ENCODE measurements at places on chromosomes 5 and 9.

- no peak for DNase-seq
Measured at GRCh38 chr5:125743939-125744338, 679.3 kb upstream of the GRAMD2B start.

GRCh38 chr9:36151316-36152210 lies 15.0 kb downstream of the GLIPR2 start:
- peak; percentile 67 for DNase-seq

DNA sequence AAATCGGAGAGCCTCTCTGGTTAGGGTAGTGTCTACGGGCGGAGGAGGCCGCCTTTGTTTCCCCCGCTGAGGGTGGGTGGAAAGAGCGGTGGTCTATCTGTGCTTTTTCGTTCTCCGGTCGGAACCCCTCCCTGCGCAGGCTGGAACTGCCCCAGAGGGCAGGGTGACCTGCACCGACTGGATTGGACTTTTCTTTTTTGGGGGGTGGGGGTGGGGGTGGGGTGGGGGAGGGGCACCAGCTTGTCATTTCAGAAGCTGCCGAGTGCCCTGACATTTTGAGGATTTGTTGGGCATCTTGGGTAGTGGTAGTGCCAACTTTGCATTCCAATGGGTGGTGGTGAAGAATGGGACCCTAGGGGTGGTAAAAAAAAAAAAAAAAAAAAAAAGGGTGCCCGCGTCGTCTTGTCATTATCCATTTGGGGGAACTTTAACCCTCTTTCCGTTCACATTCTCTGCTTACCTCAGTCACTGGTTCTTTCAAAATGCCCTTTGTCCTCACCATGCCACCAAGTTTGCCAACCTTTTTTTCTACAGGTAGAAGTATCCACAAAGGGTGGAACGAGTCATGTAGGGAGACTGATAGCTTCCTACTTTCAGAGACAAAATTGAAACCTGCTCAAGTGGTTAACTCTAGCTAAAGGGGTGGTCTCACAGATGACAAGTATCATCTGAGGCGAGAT lies 1.3 kb downstream of the UBE2R2 start:
- no peak for DNase-seq

- no peak for DNase-seq
Measured at GRCh38 chr9:76516871-76517270, 57.9 kb downstream of the GCNT1 start.

- DNase-seq = no peak
Measured at GRCh38 chr5:154723740-154724505, 31.3 kb upstream of the LARP1 start.

GRCh38 chr9:20873240-20873865 lies 158.1 kb downstream of the HACD4 start:
- no peak for DNase-seq

DNA sequence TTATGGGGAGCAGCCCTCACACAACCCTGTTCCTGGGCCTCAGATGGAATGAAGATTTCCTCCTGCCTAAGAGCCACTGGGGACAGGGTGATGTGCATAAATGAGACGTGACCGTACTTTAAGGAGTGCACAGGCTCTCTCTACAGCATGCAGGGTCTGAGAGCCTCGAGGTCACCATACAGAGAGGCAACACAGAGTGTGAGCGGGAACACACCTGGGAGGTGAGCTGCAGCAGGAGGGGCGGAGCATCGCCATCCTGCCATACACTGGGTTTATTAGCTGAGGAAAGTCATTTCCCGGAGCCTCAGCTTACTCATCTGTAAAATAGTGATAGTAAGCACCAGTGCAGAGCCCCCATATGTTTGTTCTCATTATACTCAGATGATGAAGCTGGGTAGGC lies 182.5 kb upstream of the RAD23B start:
- no peak for DNase-seq

DNA sequence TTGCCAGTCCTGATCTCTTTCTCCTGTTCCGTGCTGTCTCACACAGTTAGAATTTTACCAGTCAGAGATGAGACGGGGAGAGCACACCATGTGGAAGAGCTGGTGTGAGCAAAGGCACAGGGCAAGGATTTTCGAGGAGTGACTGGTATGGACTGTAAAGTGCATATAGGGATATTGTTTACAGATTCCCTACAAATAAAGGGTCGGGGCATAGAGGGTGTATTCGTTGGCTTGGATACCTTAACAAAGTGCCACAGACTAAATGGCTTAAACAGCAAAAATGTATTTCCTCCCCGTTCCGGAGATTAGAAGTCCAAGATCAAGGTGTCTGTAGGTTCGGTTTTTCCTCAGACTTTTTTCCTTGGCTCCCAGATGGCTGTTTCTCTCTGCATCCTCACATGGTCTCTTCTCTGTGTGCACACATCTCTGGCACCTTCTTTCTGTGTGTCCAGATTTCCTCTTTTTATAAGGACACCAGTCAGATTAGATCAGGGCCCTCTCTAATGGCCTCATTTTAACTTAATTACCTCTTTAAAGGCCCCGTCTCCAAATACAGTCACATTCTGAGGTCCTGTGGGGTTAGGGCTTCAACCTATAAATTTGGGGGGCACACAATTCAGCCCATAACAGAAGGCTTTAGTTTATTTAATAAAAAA lies 23.4 kb downstream of the CYFIP2 start:
- no peak for DNase-seq

DNA sequence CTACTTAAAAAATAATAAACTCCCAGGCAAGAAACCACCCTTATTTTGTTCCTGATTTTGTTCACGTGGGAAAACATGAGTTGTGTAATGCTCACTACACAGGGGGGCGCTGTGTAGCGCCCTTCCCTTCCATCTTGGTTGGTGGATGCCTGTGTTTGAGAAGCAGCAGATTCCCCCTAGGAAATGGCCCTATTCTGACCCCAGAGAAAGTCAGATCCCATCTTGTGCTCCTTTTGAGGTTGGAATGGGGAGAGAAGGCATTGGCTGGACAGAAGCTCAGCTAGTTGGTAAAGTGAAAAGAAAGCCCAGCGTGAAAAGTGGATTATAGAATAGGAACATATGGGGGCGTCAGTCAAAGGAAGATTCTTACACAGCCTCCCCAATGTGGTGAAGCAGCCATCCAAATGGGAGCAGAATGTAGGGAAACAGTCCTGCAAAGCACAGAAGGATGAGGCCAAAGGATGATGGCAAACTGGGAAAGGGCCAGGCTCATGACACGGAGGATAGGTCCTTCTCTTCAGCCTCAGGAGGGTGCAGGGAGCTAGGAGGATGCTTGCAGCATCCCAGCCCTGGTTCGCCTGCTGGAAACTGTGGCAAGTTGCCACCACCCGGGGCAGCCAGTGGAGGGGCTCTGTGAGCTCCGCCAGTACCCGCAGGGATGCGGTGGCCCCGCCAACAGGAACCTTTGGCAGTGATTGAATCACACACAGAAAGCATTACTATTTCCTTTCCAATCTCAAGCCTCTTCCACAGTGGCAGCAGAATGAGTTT lies 314.2 kb upstream of the DAP start:
- DNase-seq = no peak

- DNase-seq = no peak
Measured at GRCh38 chr5:179315356-179315890, 29.8 kb downstream of the ADAMTS2 start.

GRCh38 chr9:98808411-98808815 lies 943 bp downstream of the GALNT12 start:
- DNase-seq = no peak

DNA sequence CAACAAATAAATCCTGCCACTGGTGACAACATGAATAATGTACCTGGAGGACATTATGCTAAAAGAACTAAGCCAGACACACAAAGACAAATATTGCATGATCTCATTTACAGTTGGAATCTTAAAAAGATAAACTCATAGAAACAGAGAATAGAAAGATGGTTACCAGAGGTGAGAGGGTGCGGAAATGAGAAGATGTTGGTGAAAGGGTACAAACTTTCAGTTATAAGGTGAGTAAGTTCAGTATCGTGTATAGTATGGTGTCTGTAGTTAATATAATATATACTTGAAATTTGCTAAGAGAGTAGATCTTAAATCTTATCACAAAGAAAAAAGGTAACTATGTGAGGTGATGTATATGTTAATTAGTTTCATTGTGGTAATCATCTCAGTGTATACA lies 63.3 kb downstream of the PRRC1 start:
- no peak for DNase-seq

DNA sequence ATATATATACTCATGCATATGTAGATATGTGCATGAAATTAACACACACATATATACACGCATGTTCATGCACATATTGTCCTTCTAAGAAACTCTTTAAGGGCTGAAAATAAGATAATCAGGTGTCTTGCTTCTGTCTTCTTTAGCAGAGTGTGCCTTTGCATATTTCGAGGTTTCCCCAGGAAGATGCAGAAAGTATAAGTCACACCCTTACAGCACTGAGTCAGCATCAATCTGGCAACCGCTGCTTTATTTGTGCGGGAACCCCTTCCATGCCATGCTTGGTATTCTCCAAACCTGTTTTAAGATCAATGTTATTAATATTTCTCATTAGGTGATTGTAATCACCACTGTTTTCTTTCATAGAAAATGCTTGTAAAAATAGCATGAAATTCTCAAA lies 557.9 kb downstream of the CAAP1 start:
- DNase-seq = no peak

DNA sequence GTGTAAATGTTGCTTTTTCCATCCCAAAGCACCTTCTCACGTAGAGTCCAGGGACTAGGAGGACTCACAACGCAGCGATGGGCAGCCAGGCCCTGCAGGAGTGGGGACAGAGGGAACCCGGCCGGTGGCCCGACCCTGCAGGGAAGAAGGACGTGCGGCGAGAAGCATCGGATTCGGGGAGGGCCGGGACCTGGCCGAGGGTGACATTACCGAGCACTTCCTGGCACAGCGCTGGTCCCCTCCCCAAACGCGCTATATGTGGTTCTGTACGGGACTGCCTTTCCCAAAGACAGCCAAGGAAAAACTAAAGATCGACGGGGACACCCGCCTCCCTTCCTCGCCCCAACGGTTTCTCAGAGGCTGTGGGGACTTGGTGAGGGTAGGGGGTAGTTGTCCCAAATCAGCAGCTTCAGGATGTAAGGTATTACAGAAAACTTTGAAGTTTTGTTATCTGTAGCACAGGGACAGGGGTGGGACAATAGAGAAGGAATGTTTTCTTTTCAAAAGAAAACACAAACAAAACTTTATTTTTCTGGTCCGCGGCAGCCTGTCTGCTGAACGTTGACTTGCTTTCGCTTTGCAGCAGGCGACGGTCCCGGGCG lies 887 bp upstream of the MAP3K1 start:
- no peak for DNase-seq

DNA sequence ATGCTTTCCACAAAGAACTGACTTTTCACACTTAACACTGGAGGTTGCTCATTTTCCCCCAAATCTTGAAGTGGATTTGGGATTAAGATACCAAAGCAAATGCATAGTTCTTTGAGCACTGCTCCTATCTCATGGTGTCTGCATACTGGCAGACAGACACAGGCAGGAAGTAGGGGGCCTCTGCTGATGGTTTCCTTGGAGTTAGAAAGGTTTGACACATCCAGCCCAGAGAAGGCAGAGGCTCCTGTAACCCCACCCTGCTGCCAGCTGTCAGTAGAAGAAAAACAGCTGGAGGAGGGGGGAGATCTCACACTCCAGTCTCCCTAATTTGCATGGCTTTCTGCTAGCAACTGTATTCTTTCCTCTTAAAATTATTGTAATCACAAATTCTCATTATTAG lies 44.1 kb downstream of the APTX start:
- no peak for DNase-seq

- DNase-seq = no peak
Measured at GRCh38 chr9:125477089-125477544, 215.5 kb downstream of the GAPVD1 start.

- DNase-seq = no peak
Measured at GRCh38 chr9:127554966-127555839, 56.9 kb upstream of the STXBP1 start.

DNA sequence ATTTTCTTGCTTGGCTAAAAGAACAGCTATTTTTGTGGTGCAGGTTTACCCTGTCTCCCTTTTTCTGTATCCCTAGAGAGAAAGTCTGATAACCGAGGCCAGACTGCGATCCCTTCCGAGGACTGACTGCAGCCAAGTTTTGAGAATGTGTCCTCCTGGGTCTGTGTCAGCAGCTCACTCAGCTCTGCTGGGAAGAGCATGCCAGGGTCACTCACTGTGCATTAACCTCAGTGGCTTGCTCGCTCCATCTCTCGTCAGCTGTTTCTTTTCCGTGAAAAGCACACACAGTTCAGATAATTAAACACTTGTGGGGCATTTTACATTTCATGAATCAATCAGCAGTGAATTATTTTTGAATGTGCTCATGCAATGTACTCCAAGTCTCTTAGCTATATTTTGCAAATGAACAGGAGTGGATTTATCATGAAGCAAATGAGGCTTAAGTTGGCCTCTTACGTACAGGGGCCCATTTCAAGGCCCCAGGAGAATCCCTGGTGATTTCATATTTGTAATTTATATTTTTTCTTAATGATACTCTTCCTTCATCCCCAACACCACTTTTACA lies 252.1 kb downstream of the SMARCA2 start:
- DNase-seq = no peak

GRCh38 chr9:128215491-128216409 lies 12.6 kb downstream of the DNM1 start:
- no peak for DNase-seq

DNA sequence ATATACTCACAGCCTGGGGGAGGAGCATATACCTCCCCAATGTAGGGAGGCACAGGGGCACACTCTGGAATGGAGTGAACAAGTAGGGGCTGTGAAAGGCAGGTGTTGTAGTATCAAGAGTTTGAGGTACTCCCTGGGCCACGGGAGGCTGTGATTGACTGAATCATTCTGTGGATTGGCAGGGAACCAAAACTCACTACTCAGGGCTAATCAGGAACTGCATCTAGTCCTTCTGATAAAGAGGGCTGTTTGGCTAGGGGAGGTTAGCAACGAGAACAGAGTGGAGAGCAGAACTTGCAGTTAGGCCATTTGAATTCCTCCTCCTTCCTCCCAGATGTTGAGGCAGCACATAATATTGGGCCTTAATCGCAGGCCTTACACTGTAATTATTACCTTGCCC lies 369.2 kb upstream of the MPDZ start:
- no peak for DNase-seq

DNA sequence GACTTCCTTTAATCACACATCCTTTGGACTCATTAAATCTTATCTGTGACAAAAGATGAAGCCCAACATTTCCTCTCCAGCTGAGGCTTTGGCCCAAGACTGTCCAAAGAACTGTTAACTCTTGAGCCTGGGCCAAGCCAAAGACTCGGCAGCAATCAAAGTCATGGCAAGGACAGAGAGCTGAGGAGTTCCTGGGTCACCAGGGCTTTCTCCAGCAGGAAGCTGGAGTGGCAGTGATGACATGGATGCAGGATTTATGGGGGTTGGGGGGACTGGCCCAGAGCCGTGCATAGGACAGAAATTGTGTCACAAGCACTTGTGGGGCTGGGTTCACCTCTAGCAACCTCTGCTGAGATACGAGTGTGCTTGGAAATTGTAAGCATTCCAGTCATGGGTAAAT lies 440.3 kb downstream of the PLK2 start:
- no peak for DNase-seq

GRCh38 chr9:93257808-93258331 lies 73.9 kb downstream of the WNK2 start:
- DNase-seq = no peak

GRCh38 chr5:148090146-148090772 lies 26.5 kb downstream of the SPINK5 start:
- no peak for DNase-seq

All from stimulated activated CD8-positive, alpha-beta memory T cell treated with anti-CD3 and anti-CD28 coated beads, Interleukin-15, amount 100 ng/mL, for 24 hours (primary cell).